Vagina (tissue), 2 donors: ENCODE measurements at places on chromosomes 16 and 17.

- DNase-seq, result no peak
Measured at GRCh38 chr17:37489197-37490001, at the start of gene DUSP14. TSS of gene DUSP14 (plus strand) at chr17:37489891. CDS start at chr17:37512273, 22,382 bp downstream.

DNA sequence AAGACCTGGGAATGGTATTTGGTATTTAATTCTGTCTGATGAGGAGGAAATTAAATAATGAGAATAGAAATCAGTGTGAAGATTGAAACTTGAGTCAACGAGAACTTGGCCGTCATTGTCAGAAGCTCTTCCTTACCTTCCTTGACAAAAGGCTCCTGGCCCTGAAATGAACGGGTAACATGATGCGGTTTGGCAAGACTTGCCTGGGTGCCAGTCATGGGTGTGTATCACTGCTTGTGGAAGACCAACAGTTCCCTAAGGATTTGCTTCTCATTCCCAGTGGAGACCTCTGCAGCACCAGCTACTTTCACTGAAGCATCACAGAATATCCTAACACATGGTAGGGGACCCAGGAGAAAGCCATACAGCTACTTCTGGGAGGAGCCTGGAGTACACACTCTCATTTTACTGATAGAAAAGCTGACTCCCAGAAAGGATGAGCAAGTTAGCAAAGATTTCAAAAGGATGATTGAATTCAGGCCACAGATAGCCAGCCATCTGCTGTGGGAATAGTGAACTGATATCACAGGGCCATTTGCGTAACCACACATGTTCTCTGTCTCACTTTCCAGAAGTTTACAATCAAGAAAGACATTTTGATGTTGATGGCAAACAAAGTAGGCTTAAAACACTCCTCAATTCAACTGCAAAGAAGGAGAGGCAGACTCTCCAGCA lies 258.1 kb upstream of the SALL1 start:
- DNase-seq, result no peak

DNA sequence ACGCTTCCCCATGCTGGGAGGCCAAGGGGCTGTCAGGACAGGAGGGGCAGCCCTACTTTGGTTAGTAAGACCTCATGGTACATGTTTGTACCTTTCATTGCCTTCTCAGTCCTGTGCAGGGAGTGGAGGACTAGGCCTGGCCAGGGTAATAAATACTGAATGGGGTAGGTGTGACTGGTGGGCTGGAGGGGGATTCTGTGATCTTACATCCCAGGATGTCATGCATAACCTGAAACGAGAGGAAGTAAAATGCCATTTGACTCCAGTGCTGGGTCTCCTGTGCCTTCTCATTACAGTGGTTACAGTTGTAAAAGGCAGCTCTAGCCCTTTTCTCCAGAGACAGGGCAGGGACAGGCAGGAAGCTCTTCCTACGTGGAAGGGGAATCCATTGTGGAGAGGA lies 138.2 kb downstream of the AATF start:
- DNase-seq, result no peak

DNA sequence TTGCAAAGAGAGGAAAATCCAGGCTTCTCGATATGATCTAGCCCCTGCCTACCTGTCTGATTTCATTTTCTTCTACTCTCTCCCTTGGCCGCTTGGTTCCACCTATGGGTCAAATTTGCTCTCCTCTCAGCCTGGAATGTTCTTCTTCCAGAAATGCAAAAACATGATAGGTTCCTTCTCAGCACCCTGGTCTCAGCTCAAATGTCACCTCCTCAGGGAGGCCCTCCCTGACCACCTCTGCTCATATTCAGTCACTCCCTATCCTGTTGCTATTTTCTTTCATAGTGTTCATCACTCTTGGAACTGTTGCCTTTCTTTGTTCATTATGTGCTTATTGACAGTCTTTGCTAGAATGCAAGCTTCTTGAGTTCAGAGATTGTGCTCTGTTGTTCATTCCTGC lies 208.6 kb downstream of the KATNIP start:
- DNase-seq, result no peak

- DNase-seq, result no peak
Measured at GRCh38 chr17:34068571-34068970, 186.5 kb upstream of the CCL2 start.

DNA sequence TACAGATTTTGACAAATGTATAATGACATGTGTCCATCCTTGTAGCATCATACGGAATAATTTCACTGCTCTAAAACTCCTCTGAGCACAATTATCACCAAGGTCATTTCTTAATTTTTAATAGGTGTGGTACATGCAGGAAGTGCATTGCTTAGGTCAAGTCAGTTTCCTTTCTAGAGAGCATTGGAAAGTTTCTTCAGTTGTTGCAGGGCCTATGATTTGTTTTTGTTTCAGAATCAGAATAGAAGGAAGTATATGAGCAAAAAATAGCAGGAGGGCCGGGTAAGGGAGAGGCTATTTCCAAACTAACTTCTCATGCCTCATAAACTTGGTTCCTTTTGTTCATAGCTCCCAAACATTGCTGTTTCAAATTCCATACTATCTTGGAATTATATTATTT lies 24.0 kb upstream of the SLFN5 start:
- DNase-seq, result no peak
